ENCODE measurements at places on chromosomes 5 and 9. TPM values are rescaled to one million over a fixed set of nuclear protein-coding genes. Genes with fewer than 3 reads are reported as not detected.

- no peak for DNase-seq
These were observed 666.6 kb downstream of the SEMA5A start for GRCh38 chr5:8879248-8879647.

DNA sequence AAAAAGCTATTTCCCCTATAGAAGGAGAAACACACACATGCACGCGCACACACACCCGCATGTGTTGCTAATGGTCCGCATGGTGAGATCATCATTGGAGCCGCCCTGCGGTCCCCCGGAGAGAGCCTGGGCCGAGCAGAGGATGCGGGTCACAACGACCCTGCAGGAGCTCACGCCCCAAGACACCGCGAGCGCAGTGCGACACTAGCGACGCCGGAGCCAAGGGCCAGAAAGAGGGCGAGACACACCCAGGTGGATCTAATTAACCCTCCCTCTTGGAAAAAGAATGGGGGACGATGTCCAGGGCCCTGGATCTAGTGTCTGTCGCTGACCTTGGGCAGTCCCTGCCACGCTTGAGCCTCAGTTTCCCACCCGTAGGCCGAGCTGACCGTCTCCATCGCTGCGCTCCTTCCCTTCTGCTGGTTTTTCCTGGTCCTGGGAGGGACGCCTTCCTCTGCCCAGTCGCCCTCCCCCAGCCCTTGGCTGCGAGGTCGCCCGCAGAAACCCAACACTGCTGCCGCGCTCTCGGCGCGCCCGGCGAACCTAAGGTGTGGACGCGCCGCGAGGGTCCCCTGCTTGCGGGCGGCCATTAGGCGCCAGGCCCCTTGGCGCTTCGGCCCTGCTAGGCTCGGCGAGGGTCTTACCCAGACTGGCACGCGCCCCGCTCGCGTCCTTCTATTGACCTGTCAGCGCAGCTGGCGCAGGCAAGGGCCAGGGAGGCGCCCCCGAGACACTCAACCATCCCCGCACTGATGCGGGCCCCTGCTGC lies 47.5 kb upstream of the RNF20 start:
- DNase-seq: no peak

- DNase-seq: no peak
These were observed 30.6 kb upstream of the UBAC1 start for GRCh38 chr9:135991771-135992170.

DNA sequence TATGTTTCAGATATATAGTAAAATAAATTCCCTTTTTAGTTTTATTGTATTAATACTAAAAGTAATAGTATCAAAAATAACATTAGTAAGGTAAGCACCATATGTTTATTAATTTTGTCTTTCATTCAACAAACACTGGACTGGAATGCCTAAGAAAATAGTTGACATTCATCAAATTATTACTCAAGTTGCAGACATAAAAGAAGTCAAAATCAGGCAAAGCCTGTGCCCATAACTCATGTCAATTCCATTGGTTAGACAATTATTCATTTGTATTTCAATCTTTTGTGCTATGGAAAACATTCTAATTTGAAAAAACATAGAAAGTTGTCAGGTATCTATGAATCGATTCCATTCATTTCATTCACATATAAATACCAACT lies 158.9 kb downstream of the CEMIP2 start:
- no peak for DNase-seq

The SPATA31A3 gene
- total RNA-seq: not detected
